ENCODE measurements at places on chromosomes 5 and 9.

GRCh38 chr5:139650031-139650688 is 2.0 kb downstream of the CXXC5 start:
- no peak for DNase-seq

DNA sequence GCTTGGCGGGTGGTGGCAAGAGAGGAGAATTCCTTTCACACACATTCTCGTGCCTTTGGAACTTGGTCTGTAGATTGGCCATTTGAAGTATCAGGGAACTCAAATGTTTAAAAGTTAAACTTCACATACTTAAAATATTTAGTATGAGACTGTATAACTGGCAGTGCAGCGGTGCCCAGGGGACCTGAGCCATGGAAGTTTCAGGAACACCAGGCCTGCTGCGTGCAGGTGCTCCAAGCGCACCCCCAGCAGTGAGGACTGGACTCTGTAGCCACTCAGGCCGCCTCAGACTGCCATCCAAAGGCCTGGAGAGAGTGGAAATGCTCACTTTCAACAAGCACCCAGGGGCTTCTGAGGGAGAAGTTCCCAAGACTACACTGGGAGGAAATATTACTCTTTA is 273.5 kb upstream of the IRX2 start:
- no peak for DNase-seq

- DNase-seq = no peak
These were observed 138.9 kb downstream of the NTRK2 start for GRCh38 chr9:84808416-84808815.

DNA sequence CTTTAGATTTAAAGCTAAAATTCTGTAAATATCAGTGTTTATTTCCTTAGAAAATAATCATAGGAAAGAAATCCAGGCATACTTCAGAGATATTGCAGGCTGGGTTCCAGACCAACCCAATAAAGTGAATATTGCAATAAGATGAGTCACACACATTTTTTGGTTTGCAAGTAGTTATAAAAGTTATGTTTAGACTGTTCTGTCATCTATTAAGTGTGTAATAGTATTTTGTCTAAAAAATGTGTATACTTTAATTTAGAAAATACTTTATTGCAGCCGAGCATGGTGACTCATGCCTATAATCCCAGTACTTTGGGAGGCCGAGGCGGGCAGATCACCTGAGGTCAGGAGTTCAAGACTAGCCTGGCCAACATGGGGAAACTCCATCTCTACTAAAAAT is 6.9 kb upstream of the RIC1 start:
- no peak for DNase-seq

- no peak for DNase-seq
These were observed 23.1 kb downstream of the CXXC5 start for GRCh38 chr5:139671096-139671841.

All from small intestine (tissue), 16 donors.